ENCODE measurements at places on chromosomes 6 and 20.

DNA sequence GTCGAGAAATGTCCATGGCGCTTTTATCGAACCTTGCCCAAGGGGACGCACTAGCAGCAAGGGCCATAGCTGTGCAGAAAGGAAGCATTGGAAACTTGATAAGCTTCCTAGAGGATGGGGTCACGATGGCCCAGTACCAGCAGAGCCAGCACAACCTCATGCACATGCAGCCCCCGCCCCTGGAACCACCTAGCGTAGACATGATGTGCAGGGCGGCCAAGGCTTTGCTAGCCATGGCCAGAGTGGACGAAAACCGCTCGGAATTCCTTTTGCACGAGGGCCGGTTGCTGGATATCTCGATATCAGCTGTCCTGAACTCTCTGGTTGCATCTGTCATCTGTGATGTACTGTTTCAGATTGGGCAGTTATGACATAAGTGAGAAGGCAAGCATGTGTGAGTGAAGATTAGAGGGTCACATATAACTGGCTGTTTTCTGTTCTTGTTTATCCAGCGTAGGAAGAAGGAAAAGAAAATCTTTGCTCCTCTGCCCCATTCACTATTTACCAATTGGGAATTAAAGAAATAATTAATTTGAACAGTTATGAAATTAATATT is 115.7 kb downstream of the TMEM242 start:
- DNase-seq, result no peak

GRCh38 chr6:163146036-163146435 is 268.5 kb upstream of the QKI start:
- no peak for DNase-seq

DNA sequence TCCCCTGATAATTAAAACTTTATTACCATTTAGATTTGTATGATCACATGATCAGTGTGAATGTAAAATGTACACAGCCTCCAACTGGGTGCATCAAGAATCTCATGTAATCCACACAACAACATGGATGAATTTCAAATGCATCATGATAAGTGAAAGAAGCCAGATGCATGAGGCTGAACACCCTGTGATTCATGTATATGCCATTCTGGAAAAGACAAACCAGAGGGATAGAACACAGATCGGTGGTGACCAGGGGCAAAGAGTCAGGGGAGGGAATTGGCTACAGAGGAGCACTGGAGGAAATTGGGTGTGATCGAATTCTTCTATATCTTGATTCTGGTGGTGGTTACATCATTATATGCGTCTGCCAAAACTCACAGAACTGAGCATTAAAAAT is 170.7 kb upstream of the SLC24A3 start:
- no peak for DNase-seq

GRCh38 chr20:20785226-20785625 is 72.8 kb upstream of the RALGAPA2 start:
- no peak for DNase-seq

GRCh38 chr6:142009647-142010046 is 123.1 kb upstream of the GJE1 start:
- DNase-seq, result no peak

- DNase-seq, result no peak
Measured at GRCh38 chr20:61353261-61354000, 101.4 kb downstream of the CDH4 start.

- DNase-seq, result no peak
Measured at GRCh38 chr6:19812512-19813119, 24.6 kb upstream of the ID4 start.

GRCh38 chr6:19478992-19479391 is 358.2 kb upstream of the ID4 start:
- no peak for DNase-seq

- DNase-seq, result no peak
Measured at GRCh38 chr6:81937296-81937937, 184.9 kb upstream of the TENT5A start.

- DNase-seq, result no peak
Measured at GRCh38 chr20:58586565-58587093, 64.5 kb upstream of the STX16 start.

- no peak for DNase-seq
Measured at GRCh38 chr20:32752458-32753250, 9.4 kb upstream of the COMMD7 start.

- no peak for DNase-seq
Measured at GRCh38 chr6:5481033-5481432, 219.7 kb downstream of the FARS2 start.

DNA sequence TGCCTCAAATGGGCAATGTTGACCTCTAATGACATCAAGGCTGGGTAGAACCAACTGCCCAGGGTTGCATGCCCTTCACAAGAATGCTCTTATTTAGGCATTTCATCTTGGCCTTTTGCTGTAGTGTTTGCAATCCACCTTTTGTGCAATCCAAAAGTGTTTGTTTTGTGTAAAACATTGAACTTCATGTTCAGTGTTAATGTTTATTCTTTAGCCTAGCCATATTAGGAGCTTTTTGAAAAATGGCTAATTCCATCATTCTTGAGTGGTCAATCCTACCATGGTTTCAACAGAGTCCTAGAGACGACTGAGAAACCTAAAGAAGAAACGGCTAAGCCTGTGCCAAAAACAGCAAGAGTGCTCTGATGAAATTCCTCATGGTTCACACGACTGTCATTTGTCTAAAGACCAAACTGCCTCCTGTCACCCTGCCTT is 279.6 kb upstream of the PRDM1 start:
- DNase-seq, result no peak

DNA sequence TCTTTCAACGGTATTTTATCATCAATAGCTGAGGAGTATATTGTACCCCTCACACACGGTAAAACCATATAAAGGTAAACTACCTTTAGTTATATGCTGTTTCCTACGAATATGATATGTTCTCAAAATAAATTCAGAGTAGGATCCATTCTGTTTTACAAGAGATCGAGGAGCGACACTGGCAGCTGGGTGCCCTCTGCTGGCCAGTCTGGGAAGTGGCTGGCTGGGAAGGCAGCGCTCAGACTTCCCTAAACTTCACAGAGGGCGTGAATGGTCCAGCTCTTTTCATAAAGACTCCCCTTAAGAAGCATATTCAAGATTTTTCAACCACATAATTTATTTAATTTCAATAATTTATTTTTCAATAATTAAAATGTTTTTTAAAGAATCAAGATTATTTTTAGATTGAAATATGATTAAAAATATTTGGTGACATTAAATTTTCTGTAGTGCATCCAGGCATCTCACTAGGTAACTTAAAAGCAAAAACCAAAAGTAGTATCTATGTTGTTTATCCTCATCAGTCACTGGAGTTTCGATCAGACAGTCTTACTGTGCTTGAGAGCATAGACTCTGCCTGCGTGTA is 187.5 kb upstream of the PDE10A start:
- peak; percentile 25 for DNase-seq

DNA sequence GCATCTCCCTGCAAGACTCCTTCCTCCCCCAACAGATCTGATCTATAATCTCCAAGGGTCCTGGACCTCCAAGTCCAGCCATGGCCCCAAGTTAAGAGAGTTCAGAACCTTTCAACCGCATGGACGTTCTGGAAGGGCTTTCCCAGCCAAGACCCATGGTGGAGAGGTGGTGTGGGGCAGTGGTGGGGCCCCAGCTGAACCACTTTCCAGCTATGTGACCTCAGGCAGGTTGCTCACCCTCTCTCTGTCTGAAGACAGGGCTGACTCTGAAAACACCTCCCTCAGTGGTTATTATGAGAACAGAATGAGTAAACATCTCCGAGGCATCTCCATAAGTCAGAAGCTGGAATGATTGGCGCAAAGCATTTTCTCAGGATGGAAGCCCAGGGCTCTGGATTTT is 887 bp downstream of the CLPS start:
- no peak for DNase-seq

DNA sequence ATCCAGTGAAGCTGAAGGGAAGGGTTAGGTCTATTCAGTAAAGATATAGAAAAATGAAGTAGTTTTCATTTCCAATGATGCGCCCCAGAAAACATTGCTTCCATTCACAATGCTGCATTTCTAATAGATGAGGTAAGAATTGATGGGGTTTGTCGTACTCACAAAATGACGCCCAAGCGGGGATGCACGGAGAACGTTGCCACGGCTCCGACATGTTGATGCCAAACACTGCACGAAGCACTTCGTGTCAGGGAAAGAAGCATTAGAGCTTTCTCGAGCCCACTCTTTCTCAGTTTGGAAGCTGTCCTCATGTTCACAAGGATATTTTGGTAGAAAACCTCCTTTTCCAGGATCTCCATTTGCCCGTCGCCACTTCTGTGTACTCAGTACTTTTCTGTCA is 21.6 kb upstream of the MAFB start:
- DNase-seq, result no peak

- DNase-seq, result no peak
Measured at GRCh38 chr6:1018041-1018440, 293.9 kb upstream of the FOXQ1 start.

- DNase-seq, result no peak
Measured at GRCh38 chr6:27582928-27583725, 110.2 kb upstream of the ZNF184 start.

- peak; percentile 64 for DNase-seq
Measured at GRCh38 chr6:105994118-105994590, 92.0 kb upstream of the PRDM1 start.

Data from CD4-positive, alpha-beta T cell treated with Interleukin-4 for 1 hour (primary cell).